ENCODE measurements at places on chromosomes 5 and 9.

DNA sequence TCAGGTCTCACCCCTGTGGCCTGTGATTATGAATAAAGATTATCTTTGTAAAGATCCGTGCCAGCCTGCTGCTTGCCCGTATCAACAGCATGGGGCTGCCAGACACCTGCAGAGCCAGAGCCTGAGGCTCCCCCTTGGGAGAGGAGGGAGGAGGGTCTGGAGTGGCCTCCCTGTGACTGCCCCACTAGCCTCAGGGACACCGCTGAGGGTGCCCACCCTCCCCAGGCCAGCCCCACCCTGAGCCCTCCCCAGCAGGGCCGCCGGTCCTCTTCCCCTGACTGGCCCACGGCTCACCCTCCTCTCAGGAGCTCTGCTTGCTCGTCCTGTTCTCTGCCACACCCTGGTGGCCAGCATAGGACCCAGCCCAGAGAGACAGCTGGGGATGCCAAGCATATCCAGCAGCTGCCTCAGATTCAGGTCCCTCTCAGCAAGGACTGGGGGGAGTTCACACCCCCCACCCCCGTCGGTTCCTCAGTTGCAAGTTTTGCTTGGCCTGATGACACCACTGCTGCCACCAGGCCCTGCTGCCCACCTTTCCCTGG lies 1.9 kb downstream of the SSNA1 start:
- DNase-seq = no peak

GRCh38 chr5:160390787-160391696 lies 8.8 kb downstream of the FAM200C start:
- DNase-seq = no peak

- DNase-seq = no peak
These were observed 47.5 kb downstream of the ADRB2 start for GRCh38 chr5:148873690-148874485.

DNA sequence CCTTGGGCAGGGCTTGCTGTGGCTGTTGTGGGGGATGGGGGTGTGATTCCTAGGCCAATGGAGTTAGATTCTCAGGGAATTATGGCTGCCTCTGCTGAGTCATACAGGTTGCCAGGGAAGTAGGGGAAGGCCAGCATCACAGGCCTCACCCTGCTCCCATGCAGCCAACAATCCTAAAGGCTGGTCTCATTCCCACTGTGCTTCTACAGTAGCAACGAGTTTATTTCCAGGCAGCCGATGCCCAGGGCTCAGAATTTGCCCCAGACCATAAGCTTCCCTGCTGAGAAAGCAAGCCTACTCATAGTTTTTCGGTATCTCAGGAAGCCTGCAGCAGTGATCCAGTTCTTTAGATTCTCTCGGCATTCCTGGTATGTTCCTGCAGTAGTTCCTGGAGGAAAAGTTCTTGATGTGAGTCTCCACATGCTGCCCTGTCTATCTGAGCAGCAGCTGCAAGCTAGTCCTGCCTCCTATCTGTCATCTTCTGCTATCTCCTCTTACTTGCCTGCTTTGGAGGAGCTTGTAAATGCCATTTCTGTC lies 59.3 kb upstream of the SELENOP start:
- no peak for DNase-seq

DNA sequence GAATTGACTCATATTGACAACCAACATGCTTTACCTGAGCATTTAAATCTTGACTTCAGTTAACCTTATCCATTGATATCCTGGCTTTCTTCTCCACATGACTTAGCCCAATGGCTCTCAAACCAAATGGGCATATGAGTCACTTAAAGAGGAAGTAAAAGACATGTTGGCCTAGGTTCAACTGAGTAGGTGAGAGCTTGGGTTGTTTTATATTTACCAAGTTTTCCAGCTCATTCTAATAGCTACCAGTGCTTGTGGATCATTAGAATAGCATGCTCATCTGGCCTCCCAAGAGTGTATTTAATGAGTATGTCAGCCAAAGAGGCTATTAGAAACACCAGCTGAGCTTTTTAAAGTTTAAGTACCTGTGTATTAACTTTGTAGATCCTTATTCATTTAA lies 1049.0 kb downstream of the PTPRD start:
- DNase-seq = no peak

- DNase-seq = no peak
These were observed 13.3 kb upstream of the WHRN start for GRCh38 chr9:114518599-114519022.

GRCh38 chr5:169280696-169281095 lies 20.2 kb downstream of the SLIT3 start:
- DNase-seq = no peak

DNA sequence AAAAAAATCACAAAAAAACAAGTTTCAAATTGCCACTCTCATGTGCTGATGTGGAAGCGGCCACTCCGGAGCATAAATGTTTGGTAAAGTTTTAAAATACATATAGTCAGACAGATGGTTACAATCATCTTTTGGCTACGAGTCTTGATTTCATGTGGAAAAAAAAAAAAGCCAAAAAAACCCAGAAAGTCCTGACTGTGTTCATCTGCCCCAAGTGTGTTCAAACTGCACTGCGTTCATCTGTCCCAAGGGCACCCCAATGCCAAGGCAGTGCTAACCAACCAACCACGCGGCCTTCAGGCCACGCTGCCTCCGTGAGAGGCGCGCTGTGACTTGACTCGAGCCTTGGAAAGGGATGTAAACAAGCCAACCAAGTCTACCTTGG lies 127.1 kb downstream of the MYO10 start:
- no peak for DNase-seq

GRCh38 chr5:93654676-93655075 lies 71.7 kb downstream of the NR2F1 start:
- no peak for DNase-seq

GRCh38 chr5:108911055-108911454 lies 163.4 kb downstream of the FER start:
- DNase-seq = no peak

DNA sequence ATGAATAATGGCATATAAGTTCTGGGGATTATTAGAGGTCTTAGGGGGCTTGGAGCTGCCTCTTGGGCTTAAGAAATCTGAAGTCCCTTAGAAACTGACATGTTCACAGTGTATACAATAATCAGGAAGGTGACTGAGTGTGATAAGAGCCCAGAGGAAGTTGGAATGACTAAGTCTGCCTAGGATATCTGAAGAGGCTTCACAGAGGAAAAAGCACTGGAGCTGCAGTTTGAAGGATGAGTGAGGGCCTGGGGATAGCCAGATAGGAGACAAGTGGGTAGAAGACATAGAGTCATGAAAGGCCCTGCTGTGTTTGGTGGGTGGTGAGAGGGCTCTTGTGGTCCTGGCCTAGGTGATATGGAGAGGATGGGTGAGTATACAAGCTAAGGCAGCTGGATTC lies 8.8 kb downstream of the NEUROG1 start:
- DNase-seq = no peak

- DNase-seq = no peak
These were observed 48.6 kb upstream of the PTPRD start for GRCh38 chr9:10661376-10661775.

- no peak for DNase-seq
These were observed 49.7 kb upstream of the PLEKHG4B start for GRCh38 chr5:42250-42649.

Measured in activated CD8-positive, alpha-beta memory T cell treated with anti-CD3 and anti-CD28 coated beads, Interleukin-2, amount 50 U/mL, for 48 hours (primary cell).